ENCODE measurements at places on chromosomes 7 and 10.

GRCh38 chr10:116331815-116332214 lies 7.6 kb downstream of the CCDC172 start:
- no peak for DNase-seq

DNA sequence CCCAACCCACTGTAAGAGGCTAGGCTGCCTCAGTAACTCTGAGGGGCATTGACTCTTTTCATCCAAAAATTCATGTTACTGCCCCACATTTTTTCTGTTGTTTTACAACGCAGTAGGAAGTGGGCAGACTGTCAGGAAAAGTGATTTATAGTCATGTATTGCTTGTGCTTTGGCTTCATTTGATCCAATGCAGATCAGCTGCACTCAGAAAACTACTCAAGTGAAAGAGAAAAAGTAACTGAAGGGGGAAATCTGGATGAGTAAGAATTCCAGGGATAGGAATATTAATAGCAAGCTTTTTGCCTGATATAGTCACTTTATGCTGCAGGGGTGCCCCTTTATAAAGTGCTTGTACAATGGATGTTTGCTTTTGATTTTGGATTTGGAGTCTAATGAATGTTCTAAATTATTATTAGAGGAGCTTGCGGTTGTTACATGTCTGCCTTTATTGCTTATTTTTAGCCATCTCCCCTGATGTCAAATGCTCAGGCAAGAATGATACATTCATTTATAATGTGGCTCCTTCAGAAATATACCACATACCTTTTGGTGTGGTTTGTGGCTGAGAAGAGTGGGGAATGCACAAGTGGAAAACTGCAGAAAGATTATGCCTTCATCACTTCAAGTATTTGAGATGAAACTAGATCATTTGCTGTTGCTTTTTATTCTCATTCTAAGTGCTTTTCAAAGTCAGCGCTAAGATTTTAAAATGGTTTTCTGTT lies 86.1 kb downstream of the EGFR start:
- DNase-seq: peak; percentile 55

GRCh38 chr10:98589007-98589406 lies 142.3 kb upstream of the HPS1 start:
- DNase-seq: peak; percentile 75

DNA sequence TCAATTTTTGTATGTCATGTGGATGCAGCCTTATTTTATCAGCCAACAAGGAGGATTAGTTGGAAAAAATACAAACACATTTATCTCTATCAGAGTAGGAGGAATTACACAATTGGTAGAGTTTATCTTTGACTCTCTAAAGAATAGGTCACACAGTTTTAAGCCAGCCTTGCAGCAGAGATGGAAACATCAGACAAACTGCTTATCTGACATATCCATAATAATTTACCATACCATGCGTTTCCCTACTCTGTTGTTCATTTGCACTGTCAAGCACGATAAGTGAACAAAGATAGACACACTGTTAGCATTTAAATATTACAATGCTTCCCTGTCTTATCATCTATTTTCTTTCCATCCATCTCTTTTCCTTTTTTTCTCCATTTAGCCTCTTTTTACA lies 283.7 kb upstream of the SMIM30 start:
- DNase-seq: no peak

GRCh38 chr7:27619492-27619891 lies 43.2 kb downstream of the HIBADH start:
- no peak for DNase-seq

DNA sequence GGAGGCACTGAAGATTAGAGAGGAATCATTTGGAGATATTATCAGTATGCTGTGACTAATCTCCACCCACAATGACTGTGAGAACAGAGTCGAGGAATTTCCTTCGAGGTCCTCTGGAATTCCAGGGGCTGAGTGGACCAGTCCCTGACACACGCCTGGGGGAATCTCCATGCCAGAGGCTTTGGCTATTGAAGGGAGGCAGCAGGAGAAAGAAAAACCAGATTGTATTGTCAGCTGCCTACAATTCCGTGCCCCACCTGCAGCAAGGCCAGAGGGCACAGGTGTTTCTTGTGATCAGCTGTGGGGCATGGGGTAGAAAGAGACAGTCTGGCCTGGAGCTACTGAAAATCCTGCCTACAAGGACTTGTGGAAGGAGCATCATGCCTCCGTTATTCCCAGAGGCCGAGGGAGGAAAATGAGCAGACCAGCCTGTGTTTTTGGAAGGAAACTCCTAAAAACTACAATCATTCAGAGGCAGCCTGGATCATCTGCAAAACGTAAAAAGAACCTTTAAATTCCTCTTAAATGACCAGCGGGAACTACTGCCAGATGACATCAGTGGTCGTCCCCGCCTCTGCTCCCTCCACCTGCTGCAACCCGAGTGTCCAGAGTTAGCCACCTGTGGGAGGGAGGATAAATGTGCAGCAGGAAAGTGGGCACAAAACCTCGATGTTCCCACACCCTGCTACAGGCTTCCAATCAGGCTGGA lies 25.4 kb upstream of the ANK3 start:
- DNase-seq: peak; percentile 95
